Activated T-cell treated with anti-CD3 and anti-CD28 coated beads, Interleukin-2, amount 50 U/mL, for 1 hour (primary cell): ENCODE measurements at places on chromosomes 13 and 19.
A peak's percentile ranks its signal among the peaks of the same experiment; 100 is the strongest.

GRCh38 chr13:40586886-40587565 is 79.4 kb downstream of the FOXO1 start:
- no peak for DNase-seq

GRCh38 chr19:49971991-49972411 is 11.0 kb upstream of the SIGLEC11 start:
- no peak for DNase-seq

DNA sequence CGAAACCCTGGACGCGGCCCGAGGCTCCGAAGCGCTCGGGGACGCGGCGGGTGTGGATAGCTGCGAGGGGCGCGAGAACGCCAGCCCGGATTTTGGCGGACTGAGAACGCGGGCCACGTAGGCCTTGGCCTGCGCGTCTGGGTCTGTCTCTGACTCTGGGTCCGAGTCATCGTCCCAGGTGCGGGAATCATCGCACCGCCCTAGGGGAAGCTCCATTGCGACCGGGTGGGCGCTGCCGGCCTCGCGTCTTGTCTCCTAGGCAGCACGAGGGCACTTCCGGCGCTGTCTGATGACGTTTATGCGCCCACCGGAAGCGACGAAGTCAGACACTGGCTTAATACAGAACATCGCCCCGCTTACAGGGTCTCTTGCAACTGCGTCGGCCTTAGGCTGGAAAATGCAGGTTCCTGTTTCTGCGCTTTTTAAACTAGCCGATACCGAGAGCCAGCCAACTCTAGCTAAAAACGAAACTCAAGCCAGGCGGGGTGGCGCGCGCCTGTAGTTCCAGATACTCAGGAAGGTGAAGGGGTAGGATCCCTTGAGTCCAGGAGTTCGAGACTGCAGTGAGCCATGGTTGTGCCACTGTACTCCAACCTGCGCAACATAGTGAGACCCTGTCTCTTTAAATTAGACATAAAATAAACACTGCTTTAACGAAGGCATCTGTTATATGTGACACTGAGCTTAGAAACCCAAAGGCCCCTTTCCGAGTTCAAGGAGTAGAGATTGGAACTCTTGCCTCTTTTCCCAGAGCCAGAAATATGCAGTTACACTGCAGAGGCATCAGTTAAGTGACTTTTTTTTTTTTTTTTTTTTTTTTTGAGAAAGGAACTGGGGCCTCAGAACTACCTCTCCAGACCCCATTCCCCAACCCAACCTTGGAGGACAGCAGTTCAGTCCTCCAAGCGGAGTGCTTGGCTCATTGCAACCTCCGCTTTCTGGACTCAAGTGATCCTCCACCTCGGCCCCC is at the start of gene FBXW9:
Gene FBXW9 (minus strand): TSS at position 266 of the 970 bp plus-strand sequence. CDS start 50 bp downstream, at position 216.
- peak; percentile 98 for DNase-seq

- DNase-seq, result no peak
Observed at GRCh38 chr13:50523307-50523706, 320.2 kb downstream of the DLEU7 start.

GRCh38 chr13:102286326-102286725 is 115.5 kb downstream of the FGF14 start:
- DNase-seq, result no peak

DNA sequence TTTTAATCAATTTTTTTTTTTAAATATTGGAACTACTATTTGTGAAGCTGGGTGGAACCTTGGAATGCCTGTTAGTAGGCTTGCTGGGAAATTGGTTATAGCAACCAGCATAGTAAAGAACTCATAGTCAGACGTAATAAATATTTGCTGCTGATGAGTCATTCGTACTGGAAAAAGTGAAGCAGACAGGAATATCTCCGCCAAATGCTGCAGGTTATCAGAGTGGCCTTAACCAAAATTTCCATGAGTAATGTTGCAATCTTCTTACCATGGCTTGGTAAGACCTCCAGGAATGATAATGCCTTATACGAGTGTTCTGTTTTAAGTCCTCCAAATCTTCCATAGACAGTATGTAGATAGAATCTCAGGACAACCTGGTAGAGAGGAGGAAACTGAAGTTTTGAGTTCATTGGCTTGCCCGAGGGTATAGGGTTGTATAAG is 34.2 kb downstream of the MBNL2 start:
- no peak for DNase-seq

DNA sequence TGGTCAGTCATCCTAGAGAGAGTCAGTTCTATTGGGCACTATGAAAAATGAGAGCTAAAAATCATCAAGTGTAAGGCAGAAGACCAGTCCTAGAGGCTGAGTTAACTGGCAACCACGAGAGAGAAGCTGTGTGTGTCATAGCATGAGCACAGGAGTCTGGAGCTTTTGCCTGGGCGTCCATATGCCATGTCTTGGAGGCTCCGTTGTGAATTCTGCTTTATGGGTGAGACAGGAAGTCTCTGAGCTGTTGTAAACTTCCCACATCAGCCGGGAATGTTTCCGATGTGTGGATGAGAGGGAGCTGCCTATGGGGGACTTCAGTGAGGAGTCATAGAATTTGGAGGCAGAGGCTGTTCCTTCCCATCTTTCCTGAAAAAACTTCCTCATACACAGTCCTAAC is 120.0 kb downstream of the ITGBL1 start:
- DNase-seq, result no peak
